ENCODE measurements at places on chromosomes 2 and 18. TPM values are rescaled to one million over a fixed set of nuclear protein-coding genes. Genes with fewer than 3 reads are reported as not detected.

The SLC9A4 gene
- not detected for total RNA-seq

The ZC3H15 gene
- 39.9 TPM for total RNA-seq

The FHOD3 gene
- total RNA-seq, result 19.8 TPM

The DSC1 gene
- total RNA-seq, result 0.41 TPM

GRCh38 chr18:37280701-37281393 lies 284.8 kb downstream of the CELF4 start:
- no peaks in the 10 kb centered on the region for H3K36me3 ChIP-seq
- no peak overlapping the region for H3K4me3 ChIP-seq
- no peak for DNase-seq
- H3K27ac ChIP-seq, result no peak overlapping the region
- no peaks in the 10 kb centered on the region for H3K27me3 ChIP-seq
- no peaks in the 10 kb centered on the region for H3K4me1 ChIP-seq

DNA sequence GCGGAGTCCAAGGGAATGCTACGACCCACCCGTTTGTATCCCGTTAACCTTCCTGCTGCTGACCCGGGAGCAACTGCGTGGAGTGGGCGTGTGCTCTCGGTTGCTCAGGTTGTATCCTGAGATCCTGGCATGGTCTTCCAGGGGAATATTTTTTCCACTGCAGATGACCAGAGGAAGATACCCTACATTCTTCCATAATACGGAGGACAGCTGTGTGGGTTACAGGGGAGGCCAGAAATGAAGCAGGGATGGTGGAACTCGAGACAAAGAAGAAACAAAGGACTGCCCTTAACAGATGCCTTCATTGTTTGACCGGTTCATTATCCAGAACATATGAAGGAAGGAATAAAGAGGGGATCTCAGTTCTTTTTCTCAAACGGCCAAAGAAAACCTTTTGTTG lies 39.8 kb upstream of the CAB39 start:
- H3K27ac ChIP-seq, result no peak overlapping the region
- H3K4me1 ChIP-seq, result peaks cover 12% of the 10 kb centered on the region
- no peaks in the 10 kb centered on the region for H3K36me3 ChIP-seq
- no peak for DNase-seq

DNA sequence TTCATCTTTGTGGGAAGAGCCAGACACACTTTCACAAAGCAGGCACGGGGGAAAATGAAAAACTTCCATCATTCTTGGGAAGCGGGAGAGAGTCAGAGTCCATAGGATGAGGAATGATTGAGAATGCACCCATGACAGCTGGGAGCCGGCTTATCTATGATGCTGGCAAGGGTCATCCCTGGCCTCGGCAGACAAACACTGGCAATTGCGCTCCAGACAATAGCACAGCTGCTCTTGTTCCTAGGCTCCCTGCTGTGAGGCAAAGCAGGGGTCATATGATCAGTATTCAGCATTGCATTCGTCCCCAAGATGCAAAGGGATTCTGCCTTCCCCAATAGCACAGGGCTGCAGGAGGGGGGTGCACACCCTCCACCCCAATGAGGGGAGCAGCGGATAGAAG lies 33.0 kb downstream of the CYRIA start:
- H3K4me3 ChIP-seq, result no peak overlapping the region
- no peaks in the 10 kb centered on the region for H3K27me3 ChIP-seq
- DNase-seq, result no peak
